ENCODE measurements at places on chromosomes 5 and 9.

- DNase-seq = peak; percentile 85
Measured at GRCh38 chr9:34612788-34613390, 992 bp upstream of the RPP25L start.

GRCh38 chr5:149150457-149150856 lies 9.2 kb downstream of the ABLIM3 start:
- no peak for DNase-seq

GRCh38 chr5:24642022-24642421 lies 2.8 kb downstream of the CDH10 start:
- no peak for DNase-seq

DNA sequence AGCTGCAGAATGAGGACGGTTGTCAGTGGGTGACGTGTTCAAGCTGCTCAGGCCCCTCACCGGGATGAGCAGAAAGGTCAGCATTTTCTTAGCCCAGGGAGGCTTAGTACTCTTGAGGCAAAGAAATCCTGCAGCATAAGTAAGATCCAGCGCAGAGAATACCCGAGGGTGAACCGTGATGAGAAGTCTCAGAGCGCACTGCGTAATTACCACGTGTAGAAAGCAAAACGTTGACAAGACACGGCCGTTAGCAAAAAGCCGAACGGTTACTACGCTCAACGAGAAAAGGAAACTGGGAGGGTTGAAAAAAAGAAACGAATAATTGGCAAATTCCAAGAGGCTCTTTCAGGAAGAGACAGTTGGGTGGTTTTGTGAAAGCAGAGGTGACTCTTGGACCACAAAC lies 104.0 kb downstream of the COL23A1 start:
- no peak for DNase-seq

GRCh38 chr9:36808251-36808650 lies 225.8 kb downstream of the PAX5 start:
- DNase-seq = no peak

GRCh38 chr5:29218138-29218537 lies 1975.3 kb upstream of the CDH6 start:
- no peak for DNase-seq
